ENCODE measurements at places on chromosomes 16 and 17.

GRCh38 chr17:78409191-78409928, 30.9 kb downstream of the PGS1 start:
- no peak for DNase-seq

DNA sequence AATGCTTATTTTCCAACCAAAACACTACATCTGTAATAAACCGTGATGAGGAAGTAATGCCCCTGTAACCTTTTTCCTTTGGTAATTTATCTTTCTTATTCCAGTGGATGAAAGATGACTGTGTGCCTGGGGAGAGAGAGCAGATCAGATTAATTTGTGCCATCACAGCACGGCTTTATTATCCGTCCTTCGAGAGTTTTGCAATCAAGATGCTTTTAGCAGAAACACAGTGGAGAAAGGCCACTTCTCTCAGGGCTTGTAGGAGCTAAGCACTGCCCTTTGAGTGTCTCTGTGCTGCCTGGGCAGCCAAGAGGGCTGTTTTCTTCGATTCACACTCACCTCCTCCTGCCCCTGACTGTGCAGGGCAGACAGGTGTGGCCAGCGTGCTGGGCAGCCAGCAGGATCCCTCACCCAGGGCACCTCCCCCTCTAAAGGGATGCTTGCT, 190.2 kb downstream of the PRKCA start:
- no peak for DNase-seq

DNA sequence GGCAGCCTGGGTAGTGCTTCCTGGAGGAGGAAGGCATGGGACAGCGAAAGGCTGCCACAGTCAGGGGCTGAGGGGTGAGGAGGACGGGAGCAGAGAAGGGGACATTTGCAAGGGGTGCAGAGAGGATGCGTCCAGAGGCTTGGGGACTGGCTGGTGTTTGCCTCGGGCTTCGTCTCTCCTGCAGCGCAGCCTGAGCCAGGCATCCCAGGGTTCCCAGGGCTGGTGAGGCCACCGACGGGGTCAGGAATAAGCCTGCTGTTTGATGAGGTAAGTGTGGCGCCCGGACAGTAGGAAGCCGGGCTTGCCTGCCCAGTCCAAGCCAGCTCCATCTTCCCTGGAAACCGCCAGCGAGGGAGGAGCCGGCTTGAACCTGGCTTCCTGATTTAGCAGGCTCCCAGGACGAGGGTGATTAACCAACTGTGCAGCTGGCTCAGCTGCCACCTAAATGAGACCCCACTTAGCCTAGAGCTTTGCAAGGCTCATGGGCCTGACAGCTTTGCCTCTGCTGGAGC, 47.8 kb downstream of the PITPNM3 start:
- DNase-seq: no peak

DNA sequence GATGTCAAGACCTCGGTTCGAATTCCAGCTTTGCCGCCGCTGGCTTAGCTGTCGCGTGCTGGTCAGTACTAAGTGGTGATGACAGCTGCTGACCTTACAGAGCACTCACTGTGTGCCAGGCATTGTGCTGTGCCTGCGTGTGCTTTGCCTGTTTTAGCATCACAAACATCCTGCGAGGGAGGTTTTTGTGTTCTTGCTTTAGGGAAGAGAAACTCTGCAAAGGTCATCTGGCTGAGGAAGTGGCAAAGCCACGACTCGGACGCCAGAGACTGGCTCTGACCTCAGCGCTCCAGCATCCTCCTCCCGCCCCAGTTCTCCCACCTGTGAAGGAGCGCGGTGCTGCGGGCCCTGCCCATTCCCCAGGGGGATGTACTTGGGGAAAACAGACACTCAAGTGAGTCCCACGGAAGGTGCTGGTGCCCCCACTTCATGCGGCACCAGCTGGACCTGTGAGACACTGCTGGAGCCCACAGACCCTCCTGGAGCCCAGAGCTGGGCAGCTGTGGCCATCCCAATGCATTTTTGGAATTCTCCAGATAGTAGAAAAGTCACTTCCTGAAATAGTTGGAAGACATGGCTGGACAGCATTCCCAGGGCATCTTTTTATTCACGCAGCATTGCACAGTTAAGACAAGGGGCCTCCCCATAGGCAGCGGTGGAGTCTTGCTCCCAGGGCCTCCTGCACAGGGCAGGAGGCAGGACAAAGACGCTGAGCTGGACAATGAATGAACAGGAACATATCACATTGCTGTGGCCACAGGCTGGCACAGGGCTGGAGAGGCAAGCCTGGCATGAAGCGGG, 20.0 kb upstream of the HERPUD1 start:
- DNase-seq: no peak

All from GDM1 (cell line).